ENCODE measurements at places on chromosomes 6 and 20. TPM values are rescaled to one million over a fixed set of nuclear protein-coding genes. Genes with fewer than 3 reads are reported as not detected.

GRCh38 chr20:49320460-49320859 is 42.6 kb upstream of the ZNFX1 start:
- DNase-seq = peak; percentile 64

- no peak for DNase-seq
Measured at GRCh38 chr6:170174771-170175643, 115.9 kb downstream of the DLL1 start.

GRCh38 chr20:25017257-25017803 is 24.8 kb upstream of the APMAP start:
- no peak for DNase-seq

- no peak for DNase-seq
Measured at GRCh38 chr20:37071481-37071911, 24.3 kb downstream of the RBL1 start.

DNA sequence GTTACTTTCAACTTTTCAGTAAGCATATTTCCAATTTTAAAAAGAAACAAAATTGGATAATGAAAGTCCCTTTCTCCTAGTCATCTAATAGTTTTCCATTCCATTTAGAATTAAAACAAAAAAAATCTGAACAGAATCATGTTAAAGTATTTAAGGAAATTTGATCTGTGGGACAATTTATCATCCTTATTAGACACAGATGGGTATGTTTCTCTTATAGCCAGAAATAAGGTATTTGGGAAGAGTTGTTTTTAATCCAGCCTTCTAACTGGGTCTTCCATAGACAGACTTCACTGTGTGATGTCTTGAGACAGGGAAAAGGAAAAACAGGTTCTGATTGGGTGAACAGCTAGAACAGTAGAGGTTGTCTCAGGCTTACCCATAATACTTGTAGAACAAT is 39.5 kb upstream of the STXBP5 start:
- DNase-seq = no peak

GRCh38 chr20:7760247-7761031 is 179.8 kb downstream of the HAO1 start:
- DNase-seq = no peak

GRCh38 chr20:62266340-62266739 is 28.0 kb downstream of the OSBPL2 start:
- no peak for DNase-seq

GRCh38 chr6:85484948-85485347 is 35.1 kb downstream of the NT5E start:
- no peak for DNase-seq

DNA sequence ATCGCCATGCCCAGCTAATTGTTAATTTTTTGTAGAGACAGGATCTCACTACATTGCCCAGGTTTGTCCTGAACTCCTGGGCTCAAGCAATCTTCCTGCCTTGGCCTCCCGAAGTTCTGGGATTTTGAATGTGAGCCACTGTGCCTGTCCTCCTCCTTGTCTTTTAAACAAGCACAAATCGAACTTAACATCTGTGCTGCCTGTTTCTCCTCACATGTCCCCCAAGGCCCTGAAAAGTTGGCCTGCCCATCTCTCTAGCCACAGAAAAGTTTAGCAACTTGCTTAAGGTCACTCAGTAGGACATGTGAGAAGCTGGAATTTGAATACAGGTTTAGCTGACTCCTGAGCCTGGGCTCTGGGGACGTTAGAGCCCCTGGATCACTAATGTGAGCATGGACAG is 115.7 kb upstream of the KCNG1 start:
- no peak for DNase-seq

- no peak for DNase-seq
Measured at GRCh38 chr6:10995114-10995707, 48.9 kb downstream of the ELOVL2 start.

GRCh38 chr6:48378884-48379407 is 267.9 kb upstream of the PTCHD4 start:
- DNase-seq = no peak

- DNase-seq = no peak
Measured at GRCh38 chr6:47352194-47352920, 42.7 kb upstream of the TNFRSF21 start.

DNA sequence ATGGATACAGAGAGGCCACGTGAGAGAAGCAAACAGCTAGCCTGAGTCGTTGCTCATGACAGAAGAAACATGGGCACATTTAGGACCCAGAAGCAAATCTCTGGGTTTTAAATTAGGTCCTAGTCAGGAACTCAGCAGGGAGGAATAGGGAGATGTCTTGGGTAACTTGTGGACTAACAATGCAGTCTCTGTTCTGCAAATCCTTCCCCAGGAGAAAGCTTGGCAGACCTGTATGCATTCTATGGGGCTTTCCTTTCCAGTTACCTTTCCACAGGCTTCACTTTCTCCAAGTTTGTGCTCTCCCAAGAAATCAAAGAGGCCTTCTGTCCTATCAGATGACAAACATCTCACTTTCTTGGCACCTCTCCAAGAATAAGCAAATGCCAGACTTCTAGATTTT is 47.2 kb upstream of the PLCB4 start:
- peak; percentile 64 for DNase-seq

DNA sequence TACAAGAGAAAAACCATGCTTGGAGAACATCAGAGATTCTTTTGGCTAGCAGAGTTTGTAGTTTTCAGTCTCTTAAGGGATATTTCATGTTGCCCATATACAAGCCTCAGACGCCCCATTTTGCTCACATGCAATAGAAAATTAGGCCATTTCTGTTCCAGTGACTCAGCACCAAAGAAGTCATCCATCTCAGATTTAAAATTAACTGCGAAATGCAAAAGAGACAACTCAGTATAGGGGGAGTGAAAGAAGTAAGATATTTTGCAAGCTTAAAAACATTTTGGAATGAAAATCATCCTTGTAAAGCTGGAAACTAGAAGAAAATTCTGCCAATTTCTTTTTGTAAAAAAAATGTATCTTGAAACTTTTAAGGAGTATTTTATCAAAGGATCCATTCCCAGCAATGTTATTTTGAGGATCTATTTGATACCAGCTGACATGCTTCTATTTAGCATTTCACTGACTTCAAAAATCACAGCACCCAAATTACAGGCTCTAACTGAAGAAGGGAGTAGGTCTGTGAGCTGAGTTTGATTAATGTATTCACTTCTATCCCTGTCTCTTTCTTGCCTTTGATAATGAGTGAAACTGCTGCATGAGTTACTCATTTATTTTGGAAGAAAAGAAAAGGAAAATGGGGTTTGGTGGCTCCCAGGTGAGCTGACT is 223.7 kb upstream of the SULF2 start:
- no peak for DNase-seq

GRCh38 chr6:119077643-119078375 is 655 bp downstream of the FAM184A start:
- DNase-seq = peak; percentile 4

DNA sequence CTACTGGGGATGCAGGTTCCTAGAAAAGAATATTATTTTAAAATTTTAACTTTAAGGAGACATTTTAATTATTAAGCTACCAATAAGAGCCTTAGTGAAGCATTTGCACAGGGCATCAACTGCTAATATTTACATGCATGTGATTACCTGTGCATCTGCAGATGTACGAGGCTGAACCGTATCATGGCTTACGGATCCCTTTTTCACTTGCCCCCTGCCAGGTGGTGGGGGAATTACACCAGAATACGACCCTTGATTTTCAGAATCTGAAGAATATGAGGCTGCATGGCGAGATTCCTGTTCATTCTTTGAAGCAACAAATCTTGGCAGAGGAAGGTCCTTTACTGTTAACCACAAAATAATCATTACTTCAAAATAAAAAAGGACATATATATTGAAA is 42.7 kb downstream of the REPS1 start:
- no peak for DNase-seq

DNA sequence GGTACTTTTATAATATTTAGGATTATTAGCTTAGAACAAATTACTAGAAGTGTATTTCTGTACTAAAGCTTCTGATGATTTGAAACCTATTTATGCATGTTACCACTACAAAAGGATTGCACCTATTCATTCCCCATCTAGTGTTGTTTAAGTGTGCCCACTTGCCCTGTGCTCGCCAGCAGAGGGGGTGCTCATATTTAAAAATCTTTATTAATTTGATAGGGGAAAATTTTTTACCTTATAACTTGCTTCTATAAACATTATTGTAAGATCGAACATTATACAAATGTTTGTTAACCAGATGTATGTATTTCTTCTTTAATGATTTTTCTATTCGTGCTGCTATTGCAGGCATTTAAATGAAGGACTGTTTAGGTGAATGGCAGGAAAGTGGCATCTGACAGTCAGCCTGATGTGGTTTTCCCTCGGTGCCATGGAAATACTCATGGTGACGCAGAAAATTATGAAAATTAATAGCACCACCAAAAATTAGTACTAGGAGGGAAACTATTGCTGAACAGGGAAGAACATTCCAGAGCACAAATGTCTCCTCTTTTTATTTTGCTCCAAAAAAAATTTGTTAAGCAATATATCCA is 44.1 kb upstream of the FNDC1 start:
- DNase-seq = no peak

The SOX12 gene
- total RNA-seq = 9.4 TPM

The MLIP gene
- 0.81 TPM for total RNA-seq

The ARFGEF3 gene
- total RNA-seq = 3.5 TPM

The HSPA1L gene
- total RNA-seq = 3.0 TPM

The CAGE1 gene
- not detected for total RNA-seq

The FERMT1 gene
- 7.0 TPM for total RNA-seq

The MMP24 gene
- 14.2 TPM for total RNA-seq

The CTAGE9 gene
- total RNA-seq = not detected

The SH3BGRL2 gene
- 2.3 TPM for total RNA-seq

The CST2 gene
- total RNA-seq = not detected
